Spinal cord (tissue), 10 donors: ENCODE measurements at places on chromosomes 11 and 22.

DNA sequence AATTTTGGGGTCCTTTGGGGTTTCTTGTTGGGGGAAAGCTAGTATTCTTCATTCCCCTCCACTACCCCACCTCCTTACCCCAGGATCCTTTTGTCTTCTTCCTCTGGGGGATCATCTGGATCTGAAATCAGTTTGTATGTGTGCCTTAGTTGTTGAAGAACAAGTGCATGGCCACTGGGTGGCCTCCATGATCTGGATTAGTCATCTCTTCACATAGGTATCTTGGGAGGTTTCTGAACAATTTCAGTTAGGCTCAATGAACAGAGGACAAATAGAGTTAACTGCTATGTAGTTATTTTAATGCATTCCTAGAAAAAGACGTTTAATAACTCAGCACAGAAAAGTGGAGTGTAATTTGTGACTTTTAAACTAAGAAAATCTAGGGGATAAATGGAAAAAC, 7.1 kb upstream of the VWA5A start:
- DNase-seq: no peak

DNA sequence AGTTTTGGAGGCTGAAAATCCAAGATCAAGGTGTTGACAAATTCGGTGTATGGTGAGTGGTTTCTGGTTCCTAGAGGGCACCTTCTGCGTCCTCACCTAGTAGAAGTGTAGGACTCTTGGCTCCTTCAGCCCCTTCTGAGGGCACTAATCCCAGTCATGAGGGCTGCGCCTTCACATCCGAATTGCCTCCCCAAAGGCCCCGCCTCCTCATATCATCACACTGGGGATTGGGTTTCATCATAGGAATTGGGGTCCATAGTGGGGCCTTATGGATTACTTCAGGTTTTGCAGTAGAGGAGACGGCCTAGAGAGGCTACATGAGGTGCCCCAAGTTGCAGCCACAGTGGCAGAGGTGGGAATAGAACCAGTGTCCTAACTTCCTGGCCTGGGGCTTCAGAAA, 87.1 kb downstream of the CEP164 start:
- DNase-seq: no peak

- DNase-seq: no peak
Observed at GRCh38 chr22:39508393-39508792, 6.3 kb downstream of the MIEF1 start.

GRCh38 chr11:21987261-21987660, 205.6 kb upstream of the ANO5 start:
- DNase-seq: no peak

DNA sequence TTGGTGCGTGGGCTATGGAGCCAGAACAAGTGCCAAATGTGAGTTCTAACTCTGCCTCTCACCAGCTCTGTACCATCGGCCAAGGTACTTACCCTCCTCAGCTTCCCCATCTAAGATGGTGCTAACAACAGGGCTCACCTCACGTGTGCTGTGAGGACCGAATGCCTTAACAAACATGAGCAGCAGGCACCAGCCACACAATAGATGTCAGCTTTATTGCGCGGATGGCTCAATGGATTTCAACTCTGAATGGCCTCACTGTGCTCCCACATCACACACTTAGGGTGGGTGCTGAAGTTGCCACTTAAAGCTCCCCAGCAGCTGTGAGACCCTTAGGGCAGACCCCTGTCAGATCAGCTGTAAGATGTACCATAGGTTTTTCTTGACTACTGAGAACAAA, 24.1 kb downstream of the RELT start:
- DNase-seq: no peak

DNA sequence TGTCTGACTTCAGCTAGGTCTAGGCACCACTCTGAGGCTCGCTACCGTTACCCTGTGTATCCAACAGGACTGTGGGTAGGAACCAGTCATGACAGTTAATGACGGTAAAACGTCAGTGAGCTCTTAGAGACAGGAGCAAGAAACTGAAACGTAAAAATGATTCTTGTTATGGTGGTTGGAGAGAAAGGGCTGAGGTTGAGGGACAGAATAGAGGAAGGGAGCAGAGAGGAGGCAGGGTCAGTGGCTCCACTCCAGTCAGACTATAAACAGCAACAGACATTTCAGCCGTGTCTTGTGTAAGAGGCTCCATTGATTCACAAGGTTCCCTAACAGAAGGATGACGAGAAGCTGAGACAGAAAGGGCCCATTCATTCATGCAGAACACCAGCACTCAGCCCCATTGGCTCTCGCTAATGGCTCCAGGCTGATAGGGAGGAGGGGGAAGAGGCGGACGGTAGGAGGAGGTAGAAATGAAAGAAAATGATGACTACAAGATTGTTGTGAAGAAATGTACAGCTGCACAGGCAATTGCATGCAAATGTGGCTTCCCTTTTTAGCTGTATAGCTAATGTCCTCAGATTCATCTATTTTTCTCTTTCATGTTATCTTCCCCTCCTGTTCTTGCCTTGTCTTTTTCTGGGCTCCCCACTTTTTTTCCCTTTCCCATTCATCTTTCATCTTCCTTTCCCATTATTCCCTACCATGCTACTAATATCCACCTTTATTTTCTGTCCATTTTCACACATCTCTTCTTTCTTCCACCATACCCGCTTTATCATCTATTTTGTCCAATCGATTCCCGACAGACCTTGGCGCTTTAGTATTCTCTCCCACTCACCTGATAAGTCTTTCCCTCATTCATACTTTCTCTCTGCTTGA, 34.3 kb downstream of the ETS1 start:
- DNase-seq: no peak

GRCh38 chr11:105781807-105782206, 171.9 kb downstream of the GRIA4 start:
- DNase-seq: no peak

GRCh38 chr11:62338218-62338617, 970 bp downstream of the ASRGL1 start:
- no peak for DNase-seq

DNA sequence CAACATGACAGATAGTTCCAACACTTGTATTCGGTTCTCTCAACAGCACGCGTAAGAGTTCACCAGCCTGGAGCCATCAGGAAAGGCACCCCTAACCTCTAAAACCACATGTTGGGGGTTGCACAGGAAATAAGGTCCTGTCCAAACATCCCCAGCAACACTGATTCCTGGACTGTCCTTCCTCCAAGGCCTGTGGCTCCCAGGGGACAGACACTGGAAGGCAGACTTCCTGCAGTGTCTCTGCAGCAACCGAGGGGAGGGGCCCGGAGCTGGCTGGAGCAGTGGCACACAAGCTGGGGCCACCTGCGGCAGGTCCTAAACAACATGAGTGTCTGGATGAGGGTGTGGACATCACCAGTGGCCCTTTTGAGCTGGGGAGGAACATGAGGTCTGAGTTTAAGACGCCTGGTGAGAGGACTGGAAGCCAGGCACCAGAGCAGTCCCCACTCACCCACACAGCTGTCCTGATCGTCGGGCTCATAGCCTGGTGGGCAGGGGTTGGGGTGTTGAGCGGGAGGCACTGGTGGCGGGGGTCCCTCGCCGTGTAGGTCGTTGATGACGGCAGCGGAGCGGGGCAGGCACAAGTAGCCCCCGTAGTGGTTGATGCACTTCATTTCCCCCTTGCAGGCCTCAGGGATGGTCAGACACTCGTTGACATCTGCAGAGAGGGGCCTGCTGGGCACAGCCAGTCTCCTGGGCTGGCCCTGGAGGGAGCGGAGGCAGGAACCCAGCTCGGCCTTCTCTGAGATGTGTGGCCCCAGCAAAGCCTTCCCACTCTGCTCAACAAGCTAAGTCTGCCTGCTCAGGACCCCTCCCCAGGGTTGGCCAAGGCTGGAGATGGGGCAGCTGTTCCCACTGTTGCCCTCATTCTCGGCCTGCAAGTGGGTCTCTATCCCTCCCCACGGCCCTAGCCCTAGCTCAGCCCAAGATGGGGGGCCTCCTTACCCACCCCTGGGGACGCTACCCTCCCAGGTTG, 1.6 kb downstream of the EFEMP2 start:
- no peak for DNase-seq

GRCh38 chr22:25402501-25403283, 161.8 kb upstream of the GRK3 start:
- DNase-seq: no peak

- DNase-seq: no peak
Observed at GRCh38 chr11:20668844-20669819, at the start of gene NELL1. TSS of gene NELL1 (plus strand) at chr11:20669586.

DNA sequence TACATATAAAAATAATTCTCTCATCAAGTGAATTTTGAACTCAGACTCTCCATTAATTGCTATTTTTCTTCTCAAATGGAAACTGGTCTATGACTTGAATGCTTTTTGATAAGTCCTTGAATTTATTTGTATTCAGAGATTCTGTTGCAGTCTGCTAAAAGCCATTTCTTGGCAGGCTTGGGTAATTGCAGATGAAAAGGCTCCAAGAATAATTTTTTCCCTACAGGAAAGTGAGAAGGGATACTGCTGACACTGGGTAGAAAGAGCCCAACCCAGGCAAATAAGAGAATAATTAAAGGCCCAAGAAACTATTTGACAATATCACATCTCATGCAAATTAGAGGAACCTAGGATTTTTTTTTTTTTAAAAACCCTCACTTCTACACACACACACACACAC, 246.5 kb upstream of the DDI1 start:
- no peak for DNase-seq

- DNase-seq: no peak
Observed at GRCh38 chr22:29925402-29925801, 42.4 kb downstream of the MTMR3 start.

DNA sequence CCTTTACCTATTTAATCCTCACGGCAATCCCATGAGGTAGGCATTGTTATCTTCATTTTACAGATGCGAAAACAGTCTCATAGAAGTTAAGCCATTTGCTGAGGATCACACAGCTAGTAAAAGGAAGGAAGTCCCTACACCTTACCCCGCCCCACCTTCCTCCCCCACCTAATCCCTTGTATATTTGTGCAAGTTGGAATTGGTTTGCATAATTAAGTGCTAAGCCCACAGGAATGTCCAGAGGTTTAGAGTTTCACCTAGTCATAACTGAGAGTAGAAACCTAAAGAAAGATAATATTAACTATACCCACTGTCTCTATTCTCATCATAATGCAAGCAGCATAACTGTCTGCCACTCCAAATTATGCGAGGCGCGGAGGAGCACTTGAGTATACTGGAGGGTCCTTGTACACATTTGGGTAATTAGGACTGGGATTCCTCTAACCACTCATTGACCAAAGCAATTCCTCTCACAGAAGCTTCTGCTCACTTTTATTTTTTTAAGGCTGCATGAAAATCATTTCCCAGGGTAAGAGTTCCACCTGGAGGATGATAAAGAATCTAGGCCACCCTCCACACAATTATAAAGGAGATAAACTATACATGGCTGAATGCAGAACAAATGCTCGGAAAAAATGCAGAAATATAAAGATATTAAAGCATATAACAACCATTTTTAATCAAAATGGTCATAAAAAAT, 199.9 kb downstream of the FAM181B start:
- no peak for DNase-seq

DNA sequence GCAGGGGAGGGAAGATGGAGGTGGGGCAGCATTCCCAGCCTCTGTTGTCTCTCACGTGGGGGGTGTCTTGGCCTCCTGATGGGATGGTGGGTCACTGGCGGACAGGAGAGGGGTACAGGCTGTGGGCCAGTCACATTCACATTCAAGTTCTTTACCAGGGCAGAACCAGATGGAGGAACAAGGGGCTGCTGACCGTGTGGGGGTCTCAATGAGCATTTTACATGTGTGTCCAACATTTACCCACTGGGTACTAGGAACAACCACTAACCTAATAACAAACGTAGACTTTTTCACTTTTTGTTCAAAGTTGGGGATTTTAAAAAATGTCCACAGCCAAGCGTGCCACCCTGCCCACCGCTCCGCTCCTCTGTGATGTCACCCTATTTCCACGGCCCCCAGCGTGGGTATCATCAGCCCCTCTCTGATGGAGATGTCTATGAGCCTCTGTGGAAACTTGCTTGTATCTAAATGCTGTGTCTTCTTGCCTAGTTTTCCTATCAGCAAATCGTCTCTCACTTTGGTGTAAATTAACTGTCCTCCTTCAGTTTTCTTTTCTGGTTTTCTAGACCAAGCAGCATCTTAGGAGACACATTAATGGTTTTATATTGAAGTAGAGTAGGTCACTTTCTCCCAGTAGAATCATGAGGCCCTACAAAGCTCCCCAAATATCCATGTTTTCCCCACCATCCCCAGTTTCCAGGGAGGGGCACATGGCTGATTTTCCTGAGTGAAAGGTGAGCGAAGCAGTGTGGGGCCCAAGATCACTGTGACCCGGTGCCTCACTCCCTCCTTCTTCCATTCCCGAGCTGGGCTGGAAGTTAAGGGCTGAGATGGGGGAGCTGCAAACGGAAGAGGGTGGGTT, 936.7 kb downstream of the BRD1 start:
- DNase-seq: no peak

- DNase-seq: peak; percentile 87
Observed at GRCh38 chr11:22304337-22304961, 33.7 kb upstream of the SLC17A6 start.

- DNase-seq: peak; percentile 94
Observed at GRCh38 chr22:20130731-20131596, 640 bp upstream of the ZDHHC8 start.
